ENCODE measurements at places on chromosomes 7 and 10. TPM values are rescaled to one million over a fixed set of nuclear protein-coding genes. Genes with fewer than 3 reads are reported as not detected.
A peak's percentile ranks its signal among the peaks of the same experiment; 100 is the strongest.

CALD1 gene
- total RNA-seq = 1,623 TPM

MUC12 gene
- not detected for total RNA-seq

- H3K4me1 ChIP-seq = no peaks in the 10 kb centered on the region
- H3K4me3 ChIP-seq = no peak overlapping the region
- no peaks in the 10 kb centered on the region for H3K36me3 ChIP-seq
- DNase-seq = no peak
- no peaks in the 10 kb centered on the region for H3K27me3 ChIP-seq
- H3K27ac ChIP-seq = no peak overlapping the region
These were observed 602.3 kb downstream of the SORCS3 start for GRCh38 chr10:105243381-105243780.

- no peaks in the 10 kb centered on the region for H3K4me1 ChIP-seq
- no peak overlapping the region for H3K27ac ChIP-seq
- no peak overlapping the region for H3K4me3 ChIP-seq
- no peaks in the 10 kb centered on the region for H3K27me3 ChIP-seq
- no peaks in the 10 kb centered on the region for H3K36me3 ChIP-seq
These were observed 442.5 kb downstream of the GLRX3 start for GRCh38 chr10:130578532-130579289.

DNA sequence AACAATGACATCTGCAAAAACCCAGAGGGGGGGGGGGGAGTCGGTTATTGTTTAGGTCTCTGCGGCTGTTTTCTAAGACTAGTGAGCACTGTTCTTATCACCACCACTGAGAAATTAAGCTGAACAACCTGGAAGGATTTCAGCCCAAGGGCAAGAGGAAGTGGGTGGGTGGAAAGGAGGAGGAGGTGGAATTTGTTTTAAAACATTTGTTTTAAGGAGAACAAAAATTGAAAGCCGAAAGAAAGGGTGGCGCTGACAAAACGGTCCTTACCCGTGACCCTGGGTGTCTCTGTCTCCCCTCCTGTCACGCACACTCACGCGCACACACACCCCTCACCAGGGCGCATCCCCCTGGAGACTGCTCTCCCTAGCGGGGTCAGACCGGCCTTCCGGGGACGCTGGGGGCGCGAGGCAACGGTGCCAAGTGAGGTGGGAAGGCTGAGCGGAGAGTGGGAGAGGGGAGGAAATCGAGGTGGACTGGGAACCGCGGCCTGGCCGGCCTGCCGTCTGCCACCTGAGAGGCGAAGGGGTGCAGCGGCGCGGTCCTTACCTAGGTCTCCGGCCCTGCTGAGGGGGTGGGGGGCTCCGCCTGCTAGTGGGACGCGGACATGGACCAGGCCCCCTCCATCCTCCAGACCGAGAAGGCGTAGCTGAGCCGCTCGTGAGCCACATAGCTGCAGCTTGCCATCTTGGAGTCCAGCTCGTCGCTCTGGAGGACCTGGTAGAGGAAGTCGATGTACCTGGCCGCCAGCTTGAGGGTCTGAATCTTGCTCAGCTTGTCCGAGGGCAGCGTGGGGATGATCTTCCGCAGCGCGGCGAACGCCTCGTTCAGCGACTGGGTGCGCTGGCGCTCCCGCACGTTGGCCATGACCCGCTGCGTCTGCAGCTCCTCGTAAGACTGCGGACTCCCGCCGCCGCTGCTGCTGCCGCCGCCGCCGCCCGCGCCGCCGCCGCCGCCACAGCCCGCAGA lies 1.0 kb downstream of the TWIST1 start:
- H3K36me3 ChIP-seq = no peaks in the 10 kb centered on the region
- no peaks in the 10 kb centered on the region for H3K27me3 ChIP-seq
- peak overlapping the region; percentile 88 for H3K4me3 ChIP-seq
- peak overlapping the region; percentile 92 for H3K27ac ChIP-seq

DNA sequence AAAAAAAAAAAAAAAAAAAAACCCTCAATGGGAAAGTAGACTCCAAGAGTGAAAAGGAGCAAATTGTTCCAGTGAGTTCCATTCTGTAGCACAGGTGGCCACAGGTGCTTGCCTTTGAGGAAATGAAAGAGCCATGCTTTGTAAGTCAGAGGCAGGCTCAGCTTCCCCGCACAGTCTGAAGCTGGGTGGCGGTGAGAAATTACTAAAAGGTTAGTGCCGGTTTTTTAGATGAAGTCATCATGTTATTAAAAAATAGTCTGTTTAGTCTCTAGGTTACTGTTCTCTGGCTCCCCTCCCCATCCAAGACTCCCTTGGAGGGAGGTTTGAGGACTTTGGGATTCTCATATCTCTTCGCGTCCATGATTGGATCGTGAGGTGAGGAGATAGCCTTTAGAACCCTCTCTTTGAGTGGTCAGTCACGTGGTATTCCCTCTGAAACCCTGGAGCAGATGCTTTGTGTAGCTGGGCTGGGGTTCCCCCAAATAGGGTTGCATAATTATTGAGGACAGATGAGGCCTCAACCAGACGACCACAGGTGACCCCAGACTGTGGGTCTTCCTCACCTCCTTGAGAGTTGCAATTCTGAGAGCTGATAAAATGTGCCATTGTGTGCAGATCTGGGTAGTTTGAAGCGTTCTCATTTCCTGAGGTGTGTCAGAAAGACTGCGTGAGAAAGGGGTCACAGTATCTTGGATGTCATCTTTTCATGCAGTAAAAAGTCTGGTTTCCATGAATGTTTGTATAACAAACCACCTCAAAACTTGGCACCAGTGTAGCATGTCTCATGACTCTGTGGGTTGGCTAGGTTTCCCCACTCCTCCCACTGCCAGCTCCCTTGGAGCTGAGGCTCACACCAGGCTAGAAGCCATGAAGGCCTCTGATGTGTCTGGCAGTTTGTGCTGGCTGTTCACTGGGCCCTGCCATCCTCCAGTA lies 27.1 kb downstream of the OGDH start:
- H3K4me1 ChIP-seq = peaks cover 68% of the 10 kb centered on the region
- H3K27me3 ChIP-seq = no peaks in the 10 kb centered on the region
- no peak overlapping the region for H3K4me3 ChIP-seq
- H3K36me3 ChIP-seq = peaks cover 4% of the 10 kb centered on the region
- peak overlapping the region; percentile 91 for H3K27ac ChIP-seq

DNA sequence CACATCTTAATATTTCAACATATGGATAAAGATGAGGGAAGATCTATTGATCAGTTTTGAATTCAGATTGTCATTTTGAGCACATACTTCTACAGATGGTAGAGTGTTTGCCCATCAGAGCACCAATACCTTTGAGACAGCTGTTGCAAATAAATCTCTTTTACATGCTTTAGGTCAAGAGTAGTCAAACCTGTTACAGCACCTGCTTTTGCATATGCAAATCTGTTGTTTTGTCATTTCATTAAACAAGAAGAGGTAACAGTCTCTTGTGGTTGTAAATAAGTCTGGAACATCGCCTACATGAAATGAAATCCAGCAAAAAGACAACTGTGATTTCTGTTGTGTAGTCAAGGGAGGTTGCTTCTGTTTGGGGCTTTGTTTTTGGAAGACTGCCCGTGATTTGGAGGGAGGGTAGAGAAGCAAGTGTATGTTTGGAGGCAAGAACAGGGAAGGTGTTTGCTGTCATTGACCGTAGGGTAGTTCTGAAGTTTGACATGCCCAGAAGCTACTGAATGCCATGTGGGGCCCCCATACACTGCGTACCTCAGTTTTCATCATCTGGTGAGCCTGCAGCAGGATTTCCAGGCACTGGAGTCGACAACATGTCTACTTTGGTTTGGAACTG lies 233.6 kb upstream of the PPP1R3A start:
- no peaks in the 10 kb centered on the region for H3K27me3 ChIP-seq
- H3K4me1 ChIP-seq = peaks cover 24% of the 10 kb centered on the region
- DNase-seq = no peak
- H3K4me3 ChIP-seq = no peak overlapping the region
- H3K36me3 ChIP-seq = peaks cover 1% of the 10 kb centered on the region
